ENCODE measurements at places on chromosomes 3 and 15.

- DNase-seq: no peak
These were observed 11.3 kb upstream of the TMEM87A start for GRCh38 chr15:42284551-42284950.

DNA sequence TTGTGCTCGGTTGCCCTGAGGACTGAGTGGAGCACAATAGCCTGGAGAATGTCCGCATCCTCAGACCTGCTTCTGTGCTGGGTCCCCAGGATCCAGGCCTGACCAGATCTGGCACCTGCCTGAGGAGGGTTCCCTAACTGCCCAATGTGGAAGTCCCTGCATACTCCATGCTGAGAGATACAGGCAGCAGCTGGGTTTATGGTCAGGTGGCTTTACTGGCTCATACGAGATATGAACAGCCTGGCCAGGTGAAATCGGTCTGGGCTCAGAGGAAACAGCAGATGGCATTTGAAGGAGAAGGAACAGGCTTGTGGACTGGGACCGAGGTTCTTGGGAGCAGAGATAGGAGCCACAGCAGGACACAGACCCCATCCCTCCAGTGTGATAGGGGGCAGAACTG lies 18.2 kb upstream of the KIF23 start:
- no peak for DNase-seq

GRCh38 chr15:100030586-100031229 lies 297.5 kb upstream of the LYSMD4 start:
- DNase-seq: no peak

DNA sequence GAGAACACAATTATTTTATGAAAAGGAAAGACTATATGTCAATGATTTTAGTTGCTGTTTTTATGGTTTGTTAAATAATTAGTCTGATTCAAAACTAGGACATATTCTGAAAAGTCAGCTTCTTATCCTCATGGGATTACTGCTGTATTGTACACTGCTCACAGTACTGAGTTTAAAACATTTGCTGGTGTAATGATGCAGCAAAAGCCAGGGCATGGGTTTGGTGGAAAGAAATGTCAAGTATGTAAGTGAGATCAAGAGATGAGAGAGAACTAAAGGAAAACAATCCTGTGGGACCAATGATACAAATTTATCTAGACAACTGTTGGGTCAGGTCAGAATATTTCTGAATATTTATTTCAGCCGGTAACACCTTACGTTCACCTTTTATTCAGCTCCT lies 210.1 kb upstream of the ARHGEF26 start:
- no peak for DNase-seq

- no peak for DNase-seq
These were observed 547.6 kb downstream of the FOXP1 start for GRCh38 chr3:71035886-71036285.

- no peak for DNase-seq
These were observed 53.6 kb downstream of the VGLL3 start for GRCh38 chr3:86937306-86937791.

DNA sequence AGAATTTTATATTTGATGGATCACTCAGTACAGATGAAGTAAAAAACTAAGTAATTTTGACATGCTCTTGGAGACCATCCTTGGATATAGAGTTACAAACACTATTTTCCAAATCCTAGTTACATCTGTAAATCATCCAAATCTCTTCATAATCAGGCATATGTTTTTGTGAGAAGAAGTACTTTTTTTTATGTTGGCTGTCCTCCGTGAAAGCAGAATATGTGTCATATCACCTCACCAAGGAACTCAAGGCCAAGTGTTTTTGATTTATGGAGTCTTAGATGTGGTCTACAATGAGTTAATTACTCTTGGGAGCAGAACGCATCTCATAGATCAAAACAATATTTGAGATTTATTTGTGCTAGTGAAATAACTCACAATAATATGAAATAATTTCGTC lies 416.5 kb upstream of the TGFBR2 start:
- DNase-seq: no peak

DNA sequence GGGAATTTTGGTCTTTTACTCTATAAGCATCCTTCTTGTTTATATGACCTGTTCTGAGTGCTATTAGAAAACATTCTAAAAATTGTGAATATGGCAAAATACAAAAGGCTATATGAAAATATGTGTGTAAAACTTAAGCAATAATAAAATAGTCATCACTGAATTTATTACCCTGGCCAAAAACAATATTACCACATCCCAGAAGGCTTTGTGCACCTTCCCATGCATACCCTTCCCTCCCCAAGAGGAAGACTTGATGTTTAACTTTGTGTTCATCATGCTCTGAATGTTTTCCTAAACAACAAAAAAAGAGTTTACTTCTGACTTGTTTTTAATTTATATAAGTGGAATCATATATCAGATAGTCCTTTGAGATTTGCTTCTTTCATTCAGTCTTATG lies 155.1 kb upstream of the TNIK start:
- DNase-seq: no peak

GRCh38 chr3:126442094-126442855 lies 33.4 kb downstream of the ZXDC start:
- DNase-seq: no peak

GRCh38 chr3:50290161-50290641 lies 2.0 kb downstream of the IFRD2 start:
- DNase-seq: no peak

- no peak for DNase-seq
These were observed 17.7 kb upstream of the AADAC start for GRCh38 chr3:151796105-151796680.
